Fibroblast of skin of right biceps (primary cell): ENCODE measurements at places on chromosomes 2 and 18.

DNA sequence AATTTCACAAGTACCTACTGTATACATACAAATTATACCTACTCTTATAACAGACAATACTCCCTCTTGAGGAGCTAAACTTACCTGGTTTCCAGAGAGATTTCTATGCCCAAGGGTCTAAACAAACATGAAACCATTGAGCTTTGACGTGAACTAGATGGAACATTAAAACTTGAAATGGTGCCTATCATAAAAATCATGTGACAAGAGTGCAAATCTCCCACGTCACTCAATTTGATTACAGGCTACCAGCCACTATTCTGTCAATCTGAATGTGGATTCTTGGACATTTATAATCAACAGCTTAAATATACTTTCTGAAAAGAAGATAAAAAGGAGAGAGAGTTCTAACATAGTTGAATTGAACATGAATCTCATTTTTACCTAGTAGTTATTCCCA is 297.1 kb upstream of the SESTD1 start:
- no peak for DNase-seq

- peak; percentile 59 for DNase-seq
Measured at GRCh38 chr2:199739413-199740110, 111.4 kb downstream of the FTCDNL1 start.

- DNase-seq, result peak; percentile 32
Measured at GRCh38 chr2:223113161-223113560, 61.2 kb downstream of the KCNE4 start.

GRCh38 chr2:167420211-167420610 is 531.9 kb downstream of the XIRP2 start:
- DNase-seq, result no peak

- no peak for DNase-seq
Measured at GRCh38 chr18:6683112-6683876, 46.2 kb upstream of the ARHGAP28 start.

DNA sequence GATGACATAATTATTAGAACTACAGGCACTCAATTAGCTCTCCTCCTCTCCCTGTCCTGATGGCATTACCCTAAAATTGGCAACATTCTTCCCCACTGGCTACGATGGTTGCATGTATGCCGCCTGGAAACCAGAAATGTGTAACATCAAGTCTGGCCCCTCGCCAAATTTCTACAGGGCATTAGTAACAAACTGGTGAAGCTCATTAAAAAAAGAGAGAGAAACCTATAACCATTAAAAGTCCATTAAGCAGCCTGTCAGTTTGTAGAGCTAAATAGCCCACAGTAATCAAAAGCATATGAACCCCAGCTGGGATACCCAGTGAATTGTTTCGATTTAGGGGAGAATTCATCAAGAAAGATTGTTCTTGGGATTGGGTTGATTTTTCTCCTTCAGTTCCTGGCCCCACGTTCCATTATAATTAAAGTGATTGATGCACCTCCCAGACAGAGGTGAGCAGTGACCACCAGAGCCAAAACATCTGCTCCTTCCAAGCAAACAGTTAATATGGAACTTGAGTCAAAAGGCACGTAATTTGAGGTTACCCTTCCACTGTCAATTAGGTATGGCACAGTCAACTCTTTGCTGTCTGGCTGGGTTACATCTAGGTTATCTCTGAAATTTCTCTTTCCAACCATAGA is 208.6 kb downstream of the C1D start:
- peak; percentile 15 for DNase-seq

- no peak for DNase-seq
Measured at GRCh38 chr2:138329162-138329561, 172.4 kb upstream of the SPOPL start.

DNA sequence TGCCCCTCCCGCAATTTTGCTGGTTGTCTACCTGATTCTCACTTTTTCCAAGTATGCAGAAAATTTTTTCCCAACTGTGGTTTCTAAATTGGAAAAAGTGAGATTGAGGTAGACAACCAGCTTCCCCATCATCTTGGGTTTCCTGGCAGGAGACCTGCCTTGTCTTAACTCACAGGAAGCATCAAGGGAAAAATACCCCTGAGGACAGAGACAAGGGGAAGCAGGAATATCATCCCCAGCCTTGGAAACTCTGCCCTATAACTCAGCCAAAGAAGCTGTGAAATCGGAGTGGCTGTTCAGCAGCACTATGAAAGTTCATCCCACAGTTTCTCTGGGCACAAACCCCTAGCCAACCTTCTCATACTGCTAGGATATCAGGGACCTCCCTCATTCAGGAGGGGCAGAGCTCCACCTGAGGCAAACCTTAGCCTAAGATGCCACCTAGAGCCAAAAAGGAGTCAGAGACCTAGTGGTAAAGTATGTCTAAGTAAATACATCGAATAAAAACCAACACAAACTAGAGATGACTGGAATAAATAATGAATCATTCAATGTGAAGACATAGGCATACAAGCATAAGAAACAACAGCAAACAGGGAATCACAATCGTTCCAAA is 68.2 kb downstream of the ZSWIM2 start:
- DNase-seq, result peak; percentile 21

DNA sequence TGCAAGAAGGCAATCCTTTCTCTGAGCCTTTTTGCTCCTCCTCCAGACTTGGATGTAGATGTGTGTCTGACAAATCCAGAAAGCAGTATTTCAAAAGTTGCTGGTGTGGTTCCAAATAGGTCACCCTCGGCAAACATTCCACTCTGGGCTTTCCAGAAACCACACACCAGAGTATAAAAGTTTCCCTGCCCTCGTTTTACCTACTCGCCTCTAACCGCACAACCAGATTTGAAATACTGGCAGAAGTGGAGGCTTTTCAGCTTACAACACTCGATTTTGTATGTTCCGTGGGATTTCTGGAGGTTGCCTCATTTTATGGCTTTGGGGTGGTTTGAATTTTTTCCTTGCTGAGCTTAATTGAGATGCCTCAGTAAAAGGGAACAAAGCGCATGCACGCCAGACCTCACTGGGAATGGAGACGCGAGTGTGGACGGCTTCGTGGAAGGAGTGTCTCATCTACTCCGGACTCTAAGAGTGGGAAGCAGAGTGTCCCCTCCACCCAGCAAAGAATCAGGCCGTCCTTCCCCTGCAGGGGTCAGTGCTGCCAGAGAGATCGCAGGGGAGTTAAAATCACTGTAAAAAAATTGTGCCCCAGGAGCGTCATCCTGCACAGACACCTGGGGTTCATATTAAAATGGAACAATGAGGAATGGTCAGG is 44.0 kb upstream of the RPL31 start:
- peak; percentile 98 for DNase-seq

- DNase-seq, result no peak
Measured at GRCh38 chr18:74662622-74663021, 65.0 kb downstream of the ZNF407 start.

GRCh38 chr2:191012845-191013681 is 908 bp downstream of the STAT1 start:
- DNase-seq, result no peak

DNA sequence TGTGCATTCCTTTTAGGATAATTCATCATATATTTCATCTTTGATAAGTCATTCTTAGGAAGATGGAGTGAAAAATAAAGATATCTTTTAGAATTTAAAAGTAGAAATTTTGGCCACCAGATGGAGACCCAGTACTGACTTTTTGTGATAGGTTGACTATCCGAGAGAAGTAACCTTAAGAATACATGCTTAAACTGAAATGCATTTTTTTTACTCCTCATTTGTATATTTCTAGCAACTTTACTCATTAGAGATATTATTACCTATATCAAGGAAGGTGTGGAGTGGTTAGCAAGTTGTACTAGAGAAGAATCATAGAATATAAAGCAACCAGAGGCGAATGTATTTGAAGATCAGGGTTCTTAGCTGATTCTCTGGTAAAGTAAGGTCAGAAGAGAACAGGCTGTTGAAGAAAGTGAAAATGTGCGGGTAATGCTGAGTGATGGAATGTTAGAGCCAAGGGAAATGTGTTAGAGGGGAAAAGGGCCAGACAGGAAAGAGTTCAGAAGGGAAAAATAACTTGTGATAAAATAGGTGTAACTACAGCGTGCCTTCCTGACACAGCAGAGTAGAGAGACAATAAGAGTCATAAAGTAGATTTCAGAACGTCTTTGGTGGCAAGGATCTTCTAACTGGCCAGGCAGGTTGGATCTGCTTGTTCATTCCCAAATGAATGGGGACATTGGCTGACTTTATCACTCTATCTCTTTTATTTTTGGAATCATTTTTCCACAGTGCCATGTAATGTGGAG is 52.3 kb downstream of the TDRD15 start:
- no peak for DNase-seq

DNA sequence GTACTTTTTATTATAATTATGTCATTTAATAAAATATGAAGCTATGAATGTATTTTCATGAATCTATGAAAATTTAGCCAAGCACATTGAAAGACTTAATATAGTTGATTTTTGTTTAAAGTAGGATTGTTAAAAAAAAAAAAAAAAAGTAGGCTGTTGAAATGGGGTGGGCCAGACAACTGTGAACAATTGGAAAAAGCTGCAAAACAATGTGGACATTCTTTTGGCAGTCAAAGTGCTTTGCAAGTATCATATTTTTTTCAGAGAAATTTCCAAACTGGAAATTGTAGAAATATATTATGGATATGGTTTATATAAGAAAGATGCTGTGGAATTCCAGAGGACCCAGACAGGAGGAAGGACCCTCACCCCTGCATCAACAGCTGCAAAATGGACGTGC is 82.1 kb downstream of the ETAA1 start:
- DNase-seq, result no peak

- DNase-seq, result peak; percentile 3
Measured at GRCh38 chr18:39871961-39872360, 2083.1 kb upstream of the PIK3C3 start.

DNA sequence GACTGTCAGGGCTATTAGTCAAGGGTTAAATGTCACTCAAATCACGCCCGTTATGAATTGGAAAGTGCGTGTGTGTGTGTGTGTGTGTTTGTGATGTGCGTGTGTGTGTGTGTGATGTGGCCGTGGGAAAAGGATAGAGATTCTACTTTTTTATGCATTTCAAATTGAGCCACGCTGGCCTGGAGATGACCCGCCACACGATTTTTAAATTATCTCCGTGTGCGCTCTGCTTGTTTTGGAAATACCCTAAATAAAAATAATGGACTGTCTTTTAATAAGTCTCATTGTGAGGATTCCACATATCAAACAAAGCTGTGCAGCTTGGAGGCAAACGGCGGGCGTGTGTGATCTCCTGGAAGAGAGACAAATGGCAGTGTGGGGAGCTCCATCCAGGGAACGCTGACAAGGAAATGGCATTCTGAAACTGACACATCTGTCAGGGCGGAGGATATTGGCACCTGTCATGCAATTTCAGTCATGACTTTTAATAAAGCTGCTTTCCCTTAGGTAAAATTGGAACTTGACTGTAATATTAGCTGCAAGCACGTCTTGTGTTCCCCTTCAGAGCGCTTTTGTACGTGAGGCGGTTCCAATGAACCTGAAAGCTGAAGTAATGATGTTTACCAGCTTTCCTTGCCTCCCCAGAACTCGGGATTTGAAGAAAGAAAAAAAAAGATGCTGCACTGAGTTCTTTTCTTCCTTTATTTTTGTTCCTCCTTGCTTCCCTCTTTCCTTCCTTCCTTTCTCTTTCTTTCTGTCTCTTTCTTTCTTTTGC is 381.8 kb upstream of the SMIM21 start:
- DNase-seq, result no peak

DNA sequence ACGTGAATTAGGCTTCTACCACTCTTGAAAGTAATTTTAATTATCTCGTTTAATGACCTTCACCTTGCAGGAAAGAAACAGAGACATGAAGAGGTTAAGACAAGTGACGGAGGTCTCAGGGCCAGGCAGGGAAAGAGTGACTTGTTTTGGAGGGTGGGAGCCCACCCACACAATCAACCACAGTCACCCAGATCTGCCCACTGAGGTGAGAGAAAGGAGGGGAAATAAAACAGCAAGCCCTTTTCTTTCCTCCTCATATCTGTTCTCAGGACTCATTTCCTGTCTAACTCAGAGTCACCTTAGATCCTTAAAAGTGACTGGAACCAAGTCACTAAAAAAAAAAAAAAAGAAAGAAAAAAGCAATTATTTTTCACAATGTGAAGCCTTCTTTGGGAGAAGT is 26.8 kb downstream of the ATP8B1 start:
- no peak for DNase-seq

DNA sequence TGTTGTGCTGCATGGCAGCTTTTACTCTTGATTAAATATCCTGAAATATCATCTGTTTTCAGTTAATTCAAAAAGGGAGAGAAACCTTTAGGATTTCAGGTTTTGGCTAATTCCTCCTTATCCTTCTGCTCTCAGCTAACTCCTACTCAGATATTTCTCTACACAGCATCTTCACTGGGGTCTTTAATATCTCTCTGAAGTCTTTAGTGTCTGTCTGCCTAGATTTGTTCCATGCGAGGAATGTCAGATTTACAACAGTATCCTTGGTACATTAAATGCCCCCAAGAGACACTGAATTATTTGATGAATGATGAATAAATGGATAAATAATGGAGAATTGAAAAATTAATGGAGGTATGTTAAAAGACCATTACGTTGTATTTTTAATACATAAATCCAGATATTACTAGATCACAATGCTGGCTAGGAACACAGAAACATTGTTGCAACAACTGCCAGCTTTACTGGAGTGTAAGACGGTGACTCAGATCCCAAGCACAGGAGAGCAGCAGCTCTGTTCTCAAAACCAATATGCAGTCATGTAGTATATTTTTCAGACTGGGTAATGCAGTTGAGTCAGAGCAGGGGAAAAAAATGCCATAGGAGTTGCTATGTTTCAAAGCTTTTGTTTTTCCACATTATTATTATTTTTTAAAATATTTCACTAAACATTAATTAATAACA is 388.0 kb upstream of the SYT4 start:
- DNase-seq, result peak; percentile 92

- DNase-seq, result no peak
Measured at GRCh38 chr18:12318334-12318697, 10.3 kb downstream of the TUBB6 start.

DNA sequence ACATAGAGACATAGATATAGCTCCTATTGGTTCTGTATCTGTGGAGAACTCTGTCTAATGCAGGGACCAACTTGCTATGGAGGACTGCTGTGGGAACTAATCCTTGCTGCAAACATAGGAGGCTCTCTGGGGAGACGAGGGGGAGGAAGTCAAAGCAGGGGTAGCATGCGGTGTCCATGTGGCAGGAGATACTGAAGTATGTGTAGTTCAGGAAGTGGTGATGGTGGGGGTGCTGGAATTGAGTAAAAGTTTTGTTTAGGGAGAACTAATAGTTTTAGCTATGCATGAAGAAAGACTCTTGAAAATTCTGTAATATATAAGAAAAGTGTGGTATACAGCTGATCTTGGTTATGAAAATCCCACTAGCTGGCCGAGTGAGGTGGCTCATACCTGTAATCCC is 62.0 kb downstream of the ANKRD44 start:
- DNase-seq, result peak; percentile 72

DNA sequence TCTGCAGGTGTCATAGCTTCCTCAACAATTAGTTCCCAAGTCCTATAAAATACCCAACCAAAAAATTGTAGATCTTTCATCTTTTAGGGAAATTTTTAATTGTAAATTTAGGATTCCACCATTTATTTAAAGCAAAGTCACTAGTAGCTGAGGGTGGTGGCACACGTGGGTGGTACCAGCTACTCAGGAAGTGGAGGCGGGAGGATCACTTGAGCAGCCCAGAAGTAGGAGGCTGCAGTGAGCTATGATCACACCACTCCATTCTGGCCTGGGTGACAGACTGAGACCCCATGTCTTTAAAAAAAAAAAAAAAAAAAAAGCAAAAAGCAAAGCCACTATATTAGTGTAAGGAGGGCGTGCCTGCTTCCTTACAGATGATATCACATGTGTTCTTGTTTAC is 60.3 kb upstream of the GREB1L start:
- DNase-seq, result no peak

- peak; percentile 54 for DNase-seq
Measured at GRCh38 chr18:417495-417894, 83.0 kb downstream of the COLEC12 start.
